Natural killer cell treated with Interleukin-12 subunit alpha and Interleukin-12 subunit beta and Interleukin-15 and Interleukin-18, amount 100 ng/mL, for 72 hours (primary cell): ENCODE measurements at places on chromosomes 6 and 20. TPM values are rescaled to one million over a fixed set of nuclear protein-coding genes. Genes with fewer than 3 reads are reported as not detected.

KIAA1755 gene
- not detected for total RNA-seq

TP53TG5 gene
- not detected for total RNA-seq

- no peak overlapping the region for H3K4me3 ChIP-seq
- H3K36me3 ChIP-seq, result no peaks in the 10 kb centered on the region
- no peaks in the 10 kb centered on the region for H3K27me3 ChIP-seq
- H3K27ac ChIP-seq, result no peak overlapping the region
- no peak for DNase-seq
- no peaks in the 10 kb centered on the region for H3K4me1 ChIP-seq
These were observed 284.5 kb downstream of the HTR1B start for GRCh38 chr6:77178821-77179220.

COMMD7 gene
- 67.9 TPM for total RNA-seq

PTPRT gene
- not detected for total RNA-seq

- no peaks in the 10 kb centered on the region for H3K36me3 ChIP-seq
- H3K4me1 ChIP-seq, result no peaks in the 10 kb centered on the region
- no peak for DNase-seq
- no peak overlapping the region for H3K27ac ChIP-seq
These were observed 16.8 kb upstream of the ARMC12 start for GRCh38 chr6:35719830-35720733.

DNA sequence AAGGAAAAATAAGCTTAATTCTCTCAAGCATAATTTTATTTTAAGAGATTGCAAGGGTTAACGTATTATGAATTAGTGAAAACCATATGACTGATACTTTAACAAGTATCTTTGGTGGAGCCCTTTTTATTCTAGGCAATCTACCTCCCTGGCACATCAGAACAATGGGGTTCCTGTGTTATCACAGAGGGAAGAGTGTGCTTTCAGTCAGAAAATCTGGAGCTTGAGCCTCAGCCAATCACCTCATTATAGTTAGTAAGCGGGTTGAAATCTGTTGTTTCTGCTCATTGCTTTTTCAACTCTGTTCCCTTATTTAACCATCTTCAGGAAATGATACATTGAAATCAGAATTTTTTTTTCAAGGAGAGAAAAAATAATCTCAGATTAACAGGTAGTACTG, 391 bp downstream of the ADGRF1 start:
- no peaks in the 10 kb centered on the region for H3K36me3 ChIP-seq
- no peak overlapping the region for H3K4me3 ChIP-seq
- H3K27me3 ChIP-seq, result peaks cover 5% of the 10 kb centered on the region
- no peak for DNase-seq
- no peaks in the 10 kb centered on the region for H3K4me1 ChIP-seq

SIRPA gene
- total RNA-seq, result 0.14 TPM

DNA sequence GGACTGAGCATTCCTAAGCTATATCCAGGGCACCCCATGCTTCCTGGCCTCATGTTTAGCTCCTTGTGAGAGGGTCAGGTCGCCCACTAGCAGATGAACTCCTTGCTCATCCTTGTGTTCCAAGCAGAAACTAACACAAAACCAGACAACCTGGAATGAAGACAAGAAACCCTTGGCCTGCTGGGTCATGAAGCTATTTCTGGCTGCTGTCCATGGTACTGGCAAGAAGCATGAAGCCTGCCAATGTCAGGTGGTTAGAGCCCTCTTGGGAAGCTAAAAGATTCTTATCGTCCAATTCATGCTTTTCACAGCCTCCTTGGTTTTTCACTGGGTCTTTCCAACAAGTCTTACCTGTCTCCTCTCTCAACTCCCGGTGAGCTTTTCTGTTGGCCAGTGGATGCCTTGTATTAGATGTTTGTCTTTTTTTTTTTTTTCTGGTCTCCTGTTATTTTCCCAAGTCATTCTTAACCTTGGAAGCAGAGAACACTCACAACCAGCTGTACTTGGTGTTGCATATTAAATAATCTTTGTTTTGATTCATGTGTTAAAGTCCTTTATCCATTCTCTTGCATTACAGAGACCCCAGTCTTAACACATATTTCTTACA, 180.3 kb downstream of the ANKRD60 start:
- no peaks in the 10 kb centered on the region for H3K36me3 ChIP-seq
- no peaks in the 10 kb centered on the region for H3K4me1 ChIP-seq
- peaks cover 4% of the 10 kb centered on the region for H3K27me3 ChIP-seq
- no peak overlapping the region for H3K27ac ChIP-seq

DNA sequence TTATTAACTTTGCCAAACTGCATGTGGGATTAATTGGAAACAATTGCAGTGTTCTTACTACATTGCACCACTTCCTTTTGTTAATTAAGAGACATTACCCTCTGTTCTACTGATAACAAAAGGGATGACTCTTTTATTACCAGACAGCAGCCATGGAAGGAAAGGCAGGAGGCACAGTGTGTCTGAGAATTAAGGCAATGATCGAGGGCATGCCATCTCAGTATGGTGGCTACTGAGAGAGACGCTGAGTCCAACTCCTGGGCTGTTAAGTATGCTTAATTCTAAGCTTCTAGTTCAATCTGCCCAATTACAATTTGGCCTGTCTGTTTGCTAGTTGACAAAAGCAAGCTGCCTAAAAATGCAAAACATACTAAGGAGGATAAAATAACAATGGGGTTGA, 227.4 kb downstream of the PHACTR1 start:
- no peak overlapping the region for H3K4me3 ChIP-seq
- DNase-seq, result no peak
- H3K36me3 ChIP-seq, result no peaks in the 10 kb centered on the region
- H3K27ac ChIP-seq, result no peak overlapping the region

MOCS1 gene
- 2.0 TPM for total RNA-seq

PRICKLE4 gene
- total RNA-seq, result not detected
